Colonic mucosa (tissue), 4 donors: ENCODE measurements at places on chromosomes 7 and 10. TPM values are rescaled to one million over a fixed set of nuclear protein-coding genes. Genes with fewer than 3 reads are reported as not detected.

The SPDYE8 gene
- not detected for total RNA-seq

DNA sequence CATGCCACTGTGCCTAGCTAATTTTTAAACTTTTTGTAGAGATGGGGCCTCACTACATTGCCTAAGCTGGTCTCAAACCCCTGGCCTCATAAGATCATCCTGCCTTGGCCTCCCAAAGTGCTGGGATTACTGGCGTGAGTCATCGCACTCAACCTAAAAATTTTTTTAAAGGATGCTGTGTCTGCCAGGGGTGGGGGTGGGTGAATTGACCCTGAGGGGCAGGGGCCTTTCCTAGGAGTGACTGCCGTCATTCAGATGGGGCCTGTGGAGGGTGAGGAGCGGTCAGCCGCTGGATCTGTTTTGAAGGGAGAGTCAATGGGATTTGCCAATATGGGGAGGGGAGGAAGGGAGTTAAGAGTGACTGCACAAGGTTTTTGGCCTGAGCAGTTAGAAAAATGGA is 89.4 kb downstream of the C10orf105 start:
- no peak for DNase-seq
- H3K4me1 ChIP-seq = no peaks in the 10 kb centered on the region
- H3K27me3 ChIP-seq = no peaks in the 10 kb centered on the region
- H3K36me3 ChIP-seq = no peaks in the 10 kb centered on the region

DNA sequence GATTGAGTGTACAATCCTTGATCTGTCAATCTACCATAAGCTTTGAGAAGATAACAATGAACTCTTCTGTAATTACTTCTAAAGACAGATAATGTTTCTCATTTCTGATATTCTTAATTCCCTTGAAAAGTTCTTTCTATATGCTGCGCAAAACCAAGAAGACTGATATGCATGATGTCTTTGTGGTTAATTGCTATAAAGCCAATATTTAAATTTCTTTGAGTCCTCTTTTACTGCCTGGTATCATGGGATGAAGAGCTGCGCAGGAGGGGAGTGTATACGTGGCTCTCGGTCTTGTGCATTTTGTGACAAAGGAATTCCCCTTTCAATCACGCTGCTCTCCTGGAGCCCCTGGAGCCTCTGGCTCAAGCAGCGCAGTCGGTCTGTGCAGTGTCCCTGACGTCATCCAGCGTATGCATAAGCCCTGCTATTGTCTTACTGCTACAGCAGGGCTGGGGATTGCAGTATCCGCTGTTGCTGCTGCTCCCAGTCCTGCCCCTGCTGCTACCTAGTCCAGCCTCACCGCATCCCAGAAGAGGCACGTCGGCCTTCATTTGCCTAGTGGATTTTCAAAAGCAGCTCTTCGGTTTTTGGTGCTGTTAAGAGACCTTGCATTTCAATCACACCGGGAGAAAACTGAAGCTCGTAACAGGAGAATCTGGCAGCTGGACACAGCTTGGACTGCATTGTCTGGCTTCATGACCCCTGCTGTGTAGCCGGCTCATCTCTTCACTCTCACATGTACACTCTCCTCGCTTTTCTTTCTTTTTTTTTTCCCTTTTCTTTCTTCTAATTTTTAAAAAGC is 66.7 kb downstream of the ST7 start:
- H3K4me1 ChIP-seq = no peaks in the 10 kb centered on the region
- no peaks in the 10 kb centered on the region for H3K36me3 ChIP-seq
- H3K27me3 ChIP-seq = no peaks in the 10 kb centered on the region
- H3K4me3 ChIP-seq = no peak overlapping the region
- peak; percentile 39 for DNase-seq

DNA sequence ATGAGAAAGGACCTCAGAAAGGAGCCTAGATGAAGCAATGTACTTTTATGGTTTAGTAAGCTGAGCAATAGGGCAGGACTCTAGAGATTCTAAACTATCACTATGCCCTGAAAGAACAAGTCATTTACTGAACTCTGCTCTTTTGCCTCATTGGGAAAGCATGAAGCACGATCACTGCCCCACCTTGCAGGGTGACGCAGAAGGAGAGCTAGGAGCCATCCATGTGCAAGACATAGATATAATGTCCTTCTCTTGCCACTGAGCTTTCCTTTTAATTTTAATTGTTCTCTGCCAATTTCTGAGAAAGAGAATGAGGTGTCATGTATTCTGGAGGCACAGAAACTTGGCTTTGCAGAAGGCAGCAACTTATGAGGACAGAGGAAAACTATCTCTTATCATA is 108.3 kb downstream of the SORCS1 start:
- H3K27ac ChIP-seq = no peak overlapping the region
- no peak overlapping the region for H3K4me3 ChIP-seq
- no peaks in the 10 kb centered on the region for H3K27me3 ChIP-seq
- no peaks in the 10 kb centered on the region for H3K4me1 ChIP-seq
- DNase-seq = no peak

DNA sequence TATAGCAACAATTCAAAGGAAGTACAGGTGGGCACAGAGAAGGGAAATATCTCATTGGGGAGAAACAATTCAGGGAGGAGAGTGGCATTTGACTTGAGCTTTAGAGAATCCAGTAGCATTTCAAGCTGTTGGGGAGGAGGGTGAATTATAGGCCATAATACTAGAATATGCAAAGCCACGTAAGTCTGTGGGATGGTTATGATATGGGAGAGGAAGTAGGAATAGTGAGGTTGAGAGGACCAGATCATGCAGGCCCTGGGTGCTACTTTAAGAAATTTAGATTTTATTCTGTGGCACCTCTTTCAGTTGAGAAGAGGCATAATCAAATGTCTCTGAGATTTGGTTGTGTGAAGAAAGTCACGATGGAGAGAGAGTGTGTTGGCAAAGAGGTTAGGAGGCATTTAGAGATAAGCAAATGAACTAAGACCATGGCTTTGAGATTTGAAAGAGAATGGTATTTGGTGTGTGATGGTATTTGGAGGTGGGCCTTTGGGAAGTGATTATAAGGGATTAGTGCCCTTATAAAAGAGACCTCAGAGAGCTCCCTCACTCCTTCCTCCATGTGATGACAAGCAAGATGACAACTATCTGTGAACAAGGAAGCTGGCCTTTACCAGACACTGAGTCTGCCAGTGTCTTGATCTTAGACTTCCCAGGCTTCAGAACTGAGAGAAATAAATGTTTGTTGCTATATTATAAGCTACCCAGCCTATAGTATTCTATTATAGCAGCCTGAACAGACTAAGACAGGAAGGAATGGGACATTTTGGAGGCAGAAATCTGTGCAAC is 15.1 kb downstream of the ADD3 start:
- no peaks in the 10 kb centered on the region for H3K4me1 ChIP-seq
- no peaks in the 10 kb centered on the region for H3K36me3 ChIP-seq
- no peak for DNase-seq
- no peak overlapping the region for H3K27ac ChIP-seq

- no peak for DNase-seq
- H3K27me3 ChIP-seq = no peaks in the 10 kb centered on the region
Observed at GRCh38 chr7:57182031-57182430, 49.8 kb upstream of the ZNF479 start.

- no peak overlapping the region for H3K27ac ChIP-seq
- peak overlapping the region; percentile 27 for H3K4me3 ChIP-seq
- DNase-seq = peak; percentile 22
- no peaks in the 10 kb centered on the region for H3K4me1 ChIP-seq
Observed at GRCh38 chr10:59177031-59177797, 771 bp downstream of the PHYHIPL start.

- H3K4me3 ChIP-seq = no peak overlapping the region
- no peak overlapping the region for H3K27ac ChIP-seq
- H3K4me1 ChIP-seq = no peaks in the 10 kb centered on the region
Observed at GRCh38 chr7:1597066-1597760, 27.4 kb upstream of the PSMG3 start.

DNA sequence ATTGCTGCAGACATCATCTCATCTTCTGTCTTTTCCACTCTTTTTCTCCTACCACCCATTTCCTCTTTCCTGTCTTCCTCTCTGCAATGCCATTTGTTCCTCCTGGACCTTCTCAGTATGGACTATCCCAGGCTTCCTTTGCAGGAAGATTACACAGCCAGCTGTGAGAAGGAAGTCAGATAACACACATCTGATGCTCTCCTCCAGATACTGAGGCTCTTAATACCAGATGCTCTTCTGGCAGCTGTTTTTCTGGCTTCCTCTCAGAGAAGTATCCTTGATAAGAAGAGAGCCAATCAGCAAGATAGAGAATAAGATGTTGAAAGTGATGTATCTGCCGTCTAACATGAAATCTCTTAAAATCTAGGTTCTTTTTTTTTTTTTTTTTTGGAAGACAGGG is 14.4 kb downstream of the KIAA1217 start:
- DNase-seq = no peak
- H3K4me1 ChIP-seq = no peaks in the 10 kb centered on the region
- H3K27ac ChIP-seq = no peak overlapping the region
- H3K4me3 ChIP-seq = no peak overlapping the region

DNA sequence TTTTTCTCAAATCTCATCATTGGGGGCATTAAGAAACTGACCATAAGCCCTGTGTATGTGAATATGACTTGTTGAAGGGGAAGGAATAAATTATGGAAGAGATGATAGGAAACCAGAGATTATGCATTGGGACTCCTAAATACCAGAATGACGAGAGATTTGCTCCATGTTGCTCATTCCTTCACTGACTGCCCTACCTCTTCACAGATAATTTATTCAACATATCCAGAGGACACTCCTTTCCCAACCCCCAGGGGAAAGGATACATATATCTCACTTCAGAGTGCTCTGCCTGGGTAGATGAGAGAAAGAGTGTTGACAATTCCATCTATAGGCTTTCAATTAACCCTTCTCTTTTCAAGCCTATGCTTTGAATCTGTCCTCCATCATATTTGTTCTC is 145.3 kb upstream of the RHOBTB1 start:
- H3K27me3 ChIP-seq = no peaks in the 10 kb centered on the region
- no peaks in the 10 kb centered on the region for H3K36me3 ChIP-seq
- H3K4me3 ChIP-seq = no peak overlapping the region
- no peak for DNase-seq
- no peaks in the 10 kb centered on the region for H3K4me1 ChIP-seq
- no peak overlapping the region for H3K27ac ChIP-seq

DNA sequence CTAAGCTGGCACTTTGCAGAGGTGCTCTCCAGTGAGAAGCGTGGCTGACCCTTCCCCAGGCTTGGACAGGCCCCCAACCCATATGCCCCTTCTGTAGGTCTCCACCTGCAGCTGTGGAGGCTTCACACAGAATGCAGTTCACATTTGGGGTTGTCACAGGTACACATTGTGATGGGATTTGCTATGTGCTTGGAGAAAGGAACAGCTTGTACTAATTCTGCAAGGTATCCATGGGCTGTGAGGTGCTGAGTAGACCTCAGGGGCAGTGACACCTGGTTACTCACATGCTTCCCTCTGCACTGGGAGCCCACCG is 188.9 kb downstream of the CXCL12 start:
- no peak for DNase-seq
- no peaks in the 10 kb centered on the region for H3K27me3 ChIP-seq
- H3K36me3 ChIP-seq = no peaks in the 10 kb centered on the region
- no peaks in the 10 kb centered on the region for H3K4me1 ChIP-seq
- H3K27ac ChIP-seq = no peak overlapping the region
